Central memory CD4-positive, alpha-beta T cell (primary cell): ENCODE measurements at places on chromosomes 1 and 21.

GRCh38 chr21:32392299-32392879, 423 bp downstream of the URB1 start:
- DNase-seq: no peak

DNA sequence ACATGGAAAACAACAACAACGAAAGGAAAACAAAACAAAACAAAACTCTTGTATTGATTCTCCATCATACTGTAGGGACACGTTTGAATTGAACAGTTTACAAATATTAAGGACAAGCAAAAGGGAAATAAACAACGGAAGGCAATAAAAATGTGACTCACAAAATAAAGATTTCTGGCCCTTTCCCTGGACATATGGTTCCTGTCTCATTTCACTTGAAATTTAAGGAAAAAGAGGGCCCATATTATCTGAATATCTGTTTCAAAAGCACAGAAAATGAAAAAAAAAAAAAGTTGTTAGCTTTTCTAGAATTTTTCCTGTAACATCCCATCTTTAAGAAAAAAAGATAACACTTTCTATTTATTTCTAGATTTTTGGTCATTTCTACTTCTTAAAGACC, 3.6 kb upstream of the PKN2 start:
- DNase-seq: no peak

DNA sequence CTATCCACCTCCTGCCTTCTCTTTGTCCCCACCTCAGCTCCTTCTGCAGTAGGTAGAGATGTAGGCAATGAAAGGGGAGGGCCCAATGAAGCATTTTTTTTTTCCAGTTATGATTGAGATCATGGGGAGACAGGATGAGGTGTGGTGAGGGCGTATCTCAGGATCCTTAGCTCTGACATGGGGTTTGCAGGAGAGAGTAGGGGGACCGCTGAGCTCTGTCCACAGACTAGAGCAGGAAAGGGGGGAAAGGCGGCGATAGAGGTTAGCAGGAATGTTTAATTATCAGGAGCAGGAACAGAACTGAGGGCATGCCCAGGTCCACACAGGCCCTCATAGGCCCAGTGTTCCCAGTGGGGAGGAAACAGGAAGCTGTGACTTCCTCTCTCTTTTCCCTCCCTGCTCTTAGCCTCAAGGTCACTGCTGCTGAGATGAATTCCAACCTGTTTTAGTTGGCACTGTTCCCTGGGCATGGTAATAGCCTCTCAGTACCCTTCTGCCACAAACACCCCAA, 901 bp upstream of the RXFP4 start:
- DNase-seq: no peak

DNA sequence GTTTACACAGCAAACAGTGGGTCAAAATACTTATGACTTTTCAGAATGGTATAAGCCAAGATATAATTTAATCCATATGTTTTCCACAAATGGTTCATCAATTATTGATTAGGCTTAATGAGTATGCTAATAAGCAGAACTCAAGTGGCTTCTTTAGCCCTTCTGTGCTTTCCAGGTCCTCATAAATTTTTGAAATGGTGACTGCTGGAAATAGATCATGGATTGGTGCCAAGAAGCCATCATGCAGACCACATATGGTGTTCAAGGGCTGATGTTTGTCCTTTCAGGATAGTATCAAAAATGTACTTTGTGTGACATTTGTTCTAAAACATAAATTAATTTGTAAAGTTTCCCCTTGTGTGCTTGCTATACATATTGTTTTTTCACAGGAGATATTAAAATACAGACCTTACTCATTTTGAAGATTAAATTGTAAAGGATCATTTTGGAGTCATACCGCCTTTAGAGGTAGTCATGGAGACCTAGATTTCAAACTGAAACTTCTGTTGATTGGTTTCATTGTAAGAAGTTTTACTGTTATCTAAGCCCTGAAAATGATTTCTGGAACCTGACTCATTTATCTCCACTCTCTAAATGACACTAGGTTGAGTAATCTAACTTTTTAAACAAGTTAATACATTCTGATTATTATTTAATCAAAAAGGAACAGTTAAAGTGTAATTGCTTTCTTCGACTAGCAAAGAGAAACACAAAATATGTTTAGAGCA, 507.9 kb downstream of the PLA2G4A start:
- DNase-seq: no peak

GRCh38 chr1:229666585-229666984, 40.5 kb downstream of the URB2 start:
- no peak for DNase-seq

- DNase-seq: no peak
Observed at GRCh38 chr1:235882816-235883215, 16.1 kb upstream of the LYST start.
